Ovary (tissue), 10 donors: ENCODE measurements at places on chromosomes 11 and 22.

GRCh38 chr11:11148104-11148509 lies 204.9 kb downstream of the CSNK2A3 start:
- peak; percentile 79 for DNase-seq

- DNase-seq, result peak; percentile 82
These were observed 572 bp upstream of the APLP2 start for GRCh38 chr11:130068986-130069658.

DNA sequence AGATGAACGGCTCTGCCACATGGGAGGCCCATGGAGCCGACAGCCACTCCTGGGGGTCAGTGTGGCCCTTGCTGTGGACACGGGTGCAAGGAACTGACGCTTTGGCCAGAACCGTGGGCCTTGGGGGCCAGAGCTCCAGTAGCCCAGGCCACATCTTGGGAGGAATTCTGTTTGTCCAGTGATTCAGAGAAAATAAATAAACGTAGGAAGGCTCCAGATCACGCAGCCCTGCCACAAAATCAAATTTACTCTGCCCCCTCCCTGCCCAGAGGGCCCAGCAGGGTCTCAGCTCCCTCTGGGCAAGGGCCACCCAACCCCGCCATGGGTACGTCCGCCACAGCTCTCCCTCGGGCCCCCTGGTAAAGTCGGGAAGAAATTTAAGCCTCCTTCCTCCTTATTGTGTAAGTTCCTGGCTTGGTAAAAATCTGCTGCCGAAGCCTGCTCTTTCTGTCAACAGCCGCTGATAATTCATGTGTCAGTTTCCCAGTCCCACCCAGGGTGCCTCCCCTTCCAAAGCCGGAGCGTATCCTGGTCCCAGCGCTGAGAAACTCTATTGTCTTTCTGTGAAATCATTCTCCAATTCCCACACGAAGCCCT lies 6.9 kb upstream of the MUC5AC start:
- no peak for DNase-seq

DNA sequence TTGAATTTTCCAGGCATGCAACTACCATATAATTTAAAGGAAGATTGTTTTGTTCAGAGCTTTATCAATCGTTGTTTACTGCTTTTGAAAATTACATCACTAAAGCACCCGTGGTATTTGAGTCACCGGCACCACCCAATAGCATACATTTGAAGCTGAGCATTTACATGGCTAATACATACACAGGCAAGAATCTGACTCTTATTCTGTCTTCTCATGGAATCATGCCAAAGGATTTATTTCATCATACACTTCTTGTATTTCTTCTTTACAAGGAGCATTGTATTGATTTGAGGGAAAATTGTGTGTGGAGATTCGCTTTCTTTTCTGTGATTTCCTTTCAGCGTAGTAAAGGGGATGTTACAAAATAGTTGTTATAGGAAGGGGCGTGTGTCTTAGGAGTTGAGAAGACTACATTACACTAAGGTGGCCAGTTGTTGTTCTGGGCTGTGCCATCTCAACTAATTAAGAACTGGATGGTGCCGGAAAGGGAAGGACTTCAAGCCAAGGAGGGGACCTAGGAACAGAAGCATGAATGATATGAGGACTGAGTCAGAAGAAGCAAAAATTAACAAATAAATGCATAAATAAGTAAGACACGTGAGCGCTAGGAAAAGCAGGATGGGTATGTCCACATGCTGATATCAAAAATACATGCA lies 12.9 kb upstream of the CD3E start:
- DNase-seq, result no peak

DNA sequence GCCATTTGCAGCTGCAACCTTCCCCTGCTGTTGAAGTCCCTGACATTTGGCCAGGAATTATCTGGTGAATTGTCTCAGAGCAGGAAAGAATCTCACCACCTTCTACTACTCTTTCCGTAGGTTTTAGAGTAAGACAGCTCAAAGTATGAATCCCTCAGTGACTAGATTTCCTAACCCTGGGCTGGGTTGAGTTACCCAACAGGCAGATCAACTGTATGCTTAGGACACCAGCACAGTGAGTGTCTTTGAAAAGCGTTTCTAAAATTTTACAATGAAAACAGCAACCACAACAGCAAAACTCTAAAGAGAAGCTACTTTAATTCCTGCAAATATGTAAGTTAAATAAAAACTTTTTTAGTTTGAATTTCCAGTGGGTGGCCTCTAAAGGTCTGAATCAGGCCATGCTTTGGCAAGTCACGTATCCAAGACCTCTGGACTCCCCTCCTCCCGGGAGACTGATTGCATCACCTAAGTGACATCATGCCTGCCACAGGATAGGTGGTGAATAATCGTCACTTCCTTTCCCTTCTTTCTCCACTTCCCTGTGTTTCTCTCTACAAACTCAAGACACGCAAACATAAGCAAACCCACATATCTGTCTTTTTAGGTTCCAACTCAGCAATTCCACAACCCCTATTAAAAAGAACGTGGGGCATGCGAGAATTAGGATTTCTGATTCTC lies 7.8 kb downstream of the OR8B12 start:
- no peak for DNase-seq

GRCh38 chr22:49320714-49321476 lies 506.8 kb downstream of the BRD1 start:
- no peak for DNase-seq

- peak; percentile 64 for DNase-seq
These were observed 51.8 kb downstream of the OTOG start for GRCh38 chr11:17598700-17599459.

DNA sequence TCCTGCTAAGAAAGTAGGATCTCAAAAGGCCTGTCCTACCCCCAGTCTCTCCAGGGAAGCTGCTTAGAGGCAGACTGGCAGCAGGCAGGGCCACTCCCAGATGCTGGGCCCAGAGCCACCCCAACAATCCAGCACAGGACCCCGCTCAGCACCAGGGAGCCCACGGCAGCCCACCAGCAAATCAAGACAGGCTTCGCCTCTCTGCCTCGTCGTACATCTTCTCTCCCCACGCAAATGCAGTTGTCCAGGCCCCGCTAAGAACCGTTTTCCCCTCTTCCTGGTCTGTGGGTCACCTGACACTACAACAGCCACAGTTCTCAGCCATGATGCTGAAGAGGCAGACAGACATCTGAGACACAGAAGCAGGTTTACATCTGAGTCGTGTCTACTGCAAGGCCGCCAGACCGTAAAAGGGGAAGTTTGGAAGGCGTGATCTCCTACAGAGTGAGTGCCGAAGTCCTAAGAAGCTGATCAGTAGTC lies 51.1 kb downstream of the IGSF9B start:
- no peak for DNase-seq

DNA sequence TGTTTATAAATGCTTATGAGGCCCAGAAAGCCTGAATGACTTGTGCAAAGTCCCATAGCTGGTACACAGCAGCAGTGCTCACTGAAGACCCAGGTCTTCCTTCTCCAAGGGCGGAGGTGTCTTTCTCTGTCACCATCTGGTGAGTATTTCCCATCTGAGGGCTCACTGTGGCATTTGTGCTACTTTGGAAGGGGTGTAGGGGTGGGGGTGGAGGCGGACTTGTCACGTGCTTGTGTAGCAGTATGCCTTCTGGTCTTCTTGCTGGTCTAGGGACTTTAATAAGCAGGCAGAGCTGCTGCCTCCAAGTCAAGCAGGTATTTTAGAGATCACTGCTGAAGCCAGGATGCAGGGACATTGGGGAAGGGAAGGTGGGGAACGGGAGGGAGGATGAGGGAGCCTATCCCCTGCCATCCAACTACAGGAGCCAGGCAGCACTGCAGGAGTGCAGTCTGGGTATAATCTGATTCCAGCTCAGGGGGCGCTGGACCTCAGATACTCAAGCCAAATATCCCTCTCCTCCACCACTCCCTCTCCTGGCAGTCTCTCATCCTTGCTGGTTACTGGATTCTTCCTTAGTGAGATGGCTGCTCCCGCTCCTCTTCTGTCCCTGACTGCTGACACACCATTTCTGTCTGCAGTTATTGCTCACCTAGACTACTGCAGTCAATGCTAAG lies 3.4 kb downstream of the ABCC8 start:
- no peak for DNase-seq

DNA sequence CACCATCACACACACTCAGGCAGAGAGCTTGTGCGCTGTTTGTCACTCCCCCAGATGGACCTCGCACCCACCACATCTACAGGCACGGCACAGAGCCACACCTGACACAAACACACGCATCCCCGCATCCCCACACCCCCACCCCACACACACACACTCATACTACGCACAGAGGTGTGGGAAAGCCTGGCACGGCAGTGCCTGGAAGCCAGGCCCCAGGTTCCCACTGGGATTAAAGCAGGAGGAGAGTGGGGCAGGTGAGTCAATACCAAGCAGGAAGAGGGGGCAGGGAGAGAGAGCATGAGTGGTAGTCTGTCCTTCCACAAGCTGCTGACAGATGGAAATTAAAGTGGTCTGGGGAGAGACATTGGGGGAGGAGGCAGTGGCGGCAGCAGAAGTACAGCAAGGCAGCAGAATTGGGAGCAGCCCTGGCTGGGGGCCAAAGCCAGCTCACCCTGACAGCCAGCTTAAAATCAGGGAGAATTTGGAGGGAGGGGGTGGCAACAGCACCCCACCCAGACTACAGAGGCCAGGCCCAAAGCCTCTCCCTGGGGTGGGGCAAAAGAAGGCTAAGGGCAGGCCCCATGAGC lies 20.7 kb downstream of the TNKS1BP1 start:
- no peak for DNase-seq

GRCh38 chr11:114773541-114774338 lies 95.4 kb downstream of the NXPE2 start:
- DNase-seq, result no peak

DNA sequence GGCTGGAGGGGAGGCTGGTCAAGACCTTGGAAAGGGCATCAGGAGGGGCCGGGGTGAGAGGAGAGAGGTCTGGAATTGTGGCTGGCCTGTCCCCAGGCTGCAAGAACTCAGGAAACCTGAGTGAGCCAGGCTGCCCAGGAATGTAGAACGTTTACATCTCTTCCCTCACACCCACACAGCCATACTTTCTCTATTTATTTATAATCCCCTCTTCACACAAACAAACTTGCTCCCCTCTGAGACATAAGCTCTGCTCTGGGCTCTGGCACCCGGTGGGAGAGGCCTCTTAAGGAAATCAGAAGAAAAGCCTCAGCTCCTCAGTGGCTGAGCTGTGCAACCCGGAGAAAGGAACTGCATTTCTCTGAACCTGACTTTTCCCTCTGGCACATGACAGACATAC lies 5.5 kb downstream of the CHRDL2 start:
- no peak for DNase-seq

- no peak for DNase-seq
These were observed 45.6 kb upstream of the GDPD4 start for GRCh38 chr11:77346906-77347603.

DNA sequence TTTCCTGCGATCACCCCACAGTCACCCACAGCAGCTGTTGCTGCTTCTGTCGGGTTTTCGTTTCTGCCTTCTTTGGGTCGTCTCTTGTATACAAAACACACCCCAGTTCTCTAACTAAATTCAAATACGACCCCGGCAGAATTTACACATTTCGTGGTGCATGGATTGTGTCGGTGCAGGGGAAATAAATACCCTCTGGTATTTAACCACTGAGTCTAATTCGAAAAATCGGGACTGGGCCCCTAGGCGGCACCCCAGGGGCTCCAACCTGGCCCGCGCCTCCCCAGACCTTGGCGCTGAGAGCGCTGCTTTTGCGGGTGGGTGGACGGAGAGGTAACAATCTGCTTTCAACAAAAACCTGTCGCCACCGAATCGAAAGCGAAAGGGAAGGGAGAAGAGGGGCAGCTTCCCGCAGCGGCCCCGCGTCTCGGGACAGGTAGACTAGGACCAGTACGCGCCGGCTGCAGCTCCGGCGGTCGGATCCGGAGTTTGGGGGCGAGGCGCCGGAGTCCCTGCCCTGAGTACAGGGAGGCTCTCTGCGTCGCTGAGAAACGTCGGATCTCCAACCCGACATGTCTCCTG lies 4.4 kb downstream of the ALX4 start:
- DNase-seq, result no peak

GRCh38 chr11:47355283-47356128 lies 3.0 kb upstream of the MYBPC3 start:
- peak; percentile 91 for DNase-seq

DNA sequence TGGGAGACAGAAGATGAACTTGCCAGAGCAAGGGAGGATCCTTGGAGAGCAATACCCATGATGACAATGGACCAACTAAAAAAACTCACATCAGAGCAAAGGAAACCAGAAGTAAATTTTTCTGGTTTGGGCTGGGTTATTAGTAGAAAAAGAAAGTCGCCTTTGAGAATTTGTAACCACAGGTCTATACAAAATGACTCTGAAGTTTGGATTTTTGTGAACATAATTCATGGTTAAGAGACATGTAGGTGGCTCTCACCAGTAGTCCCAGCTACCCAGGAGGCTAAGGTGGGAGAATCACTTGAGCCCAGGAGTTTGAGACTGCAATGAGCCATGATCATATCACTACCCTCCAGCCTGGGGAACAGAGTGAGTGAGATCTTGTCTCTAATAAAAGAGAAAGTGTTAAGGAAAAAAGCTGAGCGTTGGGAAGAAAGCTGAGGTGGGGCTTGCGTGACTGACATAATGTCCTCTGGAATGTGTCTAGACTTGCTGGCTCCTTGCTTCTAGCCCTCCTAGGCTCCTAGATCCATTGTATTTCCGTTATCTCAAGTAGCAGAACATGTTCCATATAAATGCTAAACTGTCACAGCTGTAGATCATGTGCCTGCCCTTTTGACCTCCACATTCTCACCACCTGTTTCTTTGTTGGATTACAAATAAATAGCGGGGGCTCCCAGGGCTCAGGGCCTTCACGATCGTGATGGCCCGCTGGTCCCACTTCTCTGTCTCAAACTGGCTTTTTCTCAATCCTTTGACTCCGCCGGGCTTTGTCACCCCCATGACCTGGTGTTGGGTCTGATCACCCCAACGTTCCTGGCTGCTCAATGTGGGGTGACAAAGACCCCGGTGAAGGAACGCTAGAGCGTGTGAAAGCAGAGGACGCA lies 56.2 kb upstream of the SC5D start:
- no peak for DNase-seq

- peak; percentile 47 for DNase-seq
These were observed 722 bp upstream of the GUCY1A2 start for GRCh38 chr11:107018902-107019493.

GRCh38 chr11:96332126-96332771 lies 10.7 kb downstream of the MAML2 start:
- no peak for DNase-seq

GRCh38 chr22:47450876-47451475 lies 688.5 kb downstream of the TBC1D22A start:
- no peak for DNase-seq

GRCh38 chr11:119643212-119643875 lies 85.7 kb downstream of the NECTIN1 start:
- DNase-seq, result no peak

GRCh38 chr11:94623120-94623735 lies 56.1 kb downstream of the PIWIL4 start:
- peak; percentile 45 for DNase-seq

GRCh38 chr11:65782816-65783228 lies 2.0 kb upstream of the AP5B1 start:
- DNase-seq, result no peak

- no peak for DNase-seq
These were observed 24.0 kb downstream of the TSPAN18 start for GRCh38 chr11:44750551-44751465.

GRCh38 chr22:23695571-23696325 lies 4.9 kb downstream of the RGL4 start:
- DNase-seq, result no peak

GRCh38 chr11:36333897-36334296 lies 37.8 kb downstream of the PRR5L start:
- no peak for DNase-seq
